CD4-positive, alpha-beta memory T cell (primary cell): ENCODE measurements at places on chromosomes 3 and 15.

DNA sequence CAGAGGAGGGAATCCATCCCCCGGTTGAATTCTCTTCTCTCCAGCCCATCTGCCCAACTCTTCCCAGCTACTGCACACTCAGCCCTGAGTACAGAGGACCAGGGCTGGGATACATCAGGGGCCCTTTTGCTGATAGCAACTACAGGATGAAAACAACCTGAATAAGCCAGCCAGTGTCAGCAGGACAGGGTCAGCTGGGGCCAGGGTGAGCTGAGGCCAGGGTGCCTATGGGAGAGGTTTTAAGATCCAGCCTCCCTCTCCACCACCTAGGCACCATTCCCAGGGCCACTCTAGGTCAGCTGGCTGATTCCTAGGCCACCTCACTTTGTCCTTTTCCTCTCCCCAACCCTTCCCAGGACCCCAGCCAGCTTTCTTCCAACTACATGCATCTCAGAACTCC, 83.8 kb downstream of the MRPL46 start:
- DNase-seq, result no peak

DNA sequence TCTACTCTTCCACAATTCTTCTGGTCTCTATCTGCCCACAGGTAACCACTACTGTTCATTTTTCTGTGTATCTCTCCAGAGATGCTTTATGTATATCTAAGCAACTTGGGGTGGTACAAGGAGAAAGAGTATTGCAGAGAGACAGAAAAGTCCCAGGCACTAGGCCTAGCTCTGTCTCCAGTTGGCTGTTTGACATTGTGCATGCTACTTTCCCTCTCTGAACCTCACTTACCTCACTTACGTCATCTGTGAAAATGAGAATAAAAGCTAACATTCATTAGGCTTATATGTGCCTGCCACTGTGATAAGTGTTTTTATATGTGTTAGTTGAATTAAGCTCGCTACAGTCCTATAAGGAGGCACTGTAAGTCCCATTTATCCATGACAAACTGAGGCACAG, 76.7 kb upstream of the RNU6-1 start:
- DNase-seq, result no peak

- DNase-seq, result no peak
These were observed 40.9 kb downstream of the PML start for GRCh38 chr15:74035121-74036017.

GRCh38 chr3:169780742-169781141, 7.5 kb downstream of the MYNN start:
- no peak for DNase-seq

DNA sequence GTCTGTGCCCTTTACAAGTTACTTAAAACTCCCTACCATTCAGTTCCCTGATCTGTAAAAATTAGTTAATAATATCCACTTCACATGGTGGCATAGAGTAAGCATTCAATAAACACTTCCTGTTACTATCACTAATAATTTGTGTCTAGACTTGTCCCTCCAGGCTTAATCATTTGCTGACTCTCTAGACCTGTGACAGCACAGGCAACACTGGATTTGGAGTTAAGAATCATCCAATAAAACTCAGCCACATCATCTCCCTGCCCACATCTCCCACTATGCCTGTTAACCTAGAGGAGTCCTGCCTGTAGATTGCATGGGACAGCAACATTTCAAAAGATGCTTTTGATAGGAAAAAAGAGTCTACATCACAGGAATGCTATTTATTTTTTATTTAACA, 564.6 kb downstream of the MFSD1 start:
- DNase-seq, result no peak

GRCh38 chr3:128603811-128604775, 46.5 kb downstream of the RPN1 start:
- no peak for DNase-seq

DNA sequence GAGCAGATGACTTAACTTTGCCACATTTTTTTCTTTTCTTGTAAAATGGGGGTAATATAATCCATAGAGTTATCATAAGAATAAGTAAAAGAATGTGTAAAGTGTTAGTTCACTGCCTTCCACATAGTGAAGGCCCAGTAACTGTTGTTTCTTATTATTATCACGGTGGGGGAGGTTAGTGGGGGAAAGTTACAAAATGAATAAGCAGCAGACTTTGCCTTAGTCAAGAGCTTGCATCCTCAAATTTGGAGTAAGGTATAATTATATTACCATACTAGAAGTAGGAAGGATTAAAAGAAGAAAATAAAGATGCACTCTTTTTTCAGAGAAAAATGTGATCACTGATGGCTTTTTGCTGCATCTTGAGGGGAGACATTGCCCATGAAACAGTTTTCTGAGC, 247.6 kb downstream of the PTPRG start:
- no peak for DNase-seq

DNA sequence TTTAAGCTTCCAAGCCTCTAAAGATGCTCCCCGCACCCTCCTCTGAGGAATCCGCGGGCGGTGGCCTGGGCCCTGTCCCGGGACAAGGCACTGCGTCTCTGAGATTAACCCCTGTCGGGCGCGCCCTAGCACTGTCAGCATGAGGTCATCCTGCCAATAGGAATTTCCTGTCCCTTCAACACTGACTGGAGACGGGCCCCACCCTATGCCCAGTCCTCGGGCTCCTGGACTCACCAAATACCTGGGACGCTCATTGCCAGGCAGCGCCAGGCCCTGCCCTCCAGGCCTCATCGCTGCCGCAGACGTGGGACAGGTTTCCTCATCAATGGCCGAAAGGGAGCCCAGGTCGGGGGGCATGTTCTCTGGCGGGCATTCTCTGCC, 67.6 kb upstream of the SH3GL3 start:
- DNase-seq, result no peak
